ENCODE measurements at places on chromosomes 13 and 19. TPM values are rescaled to one million over a fixed set of nuclear protein-coding genes. Genes with fewer than 3 reads are reported as not detected.

GRCh38 chr19:340620-341385 lies 3.8 kb downstream of the MIER2 start:
- no peak overlapping the region for H3K27ac ChIP-seq
- H3K36me3 ChIP-seq = peaks cover 2% of the 10 kb centered on the region
- no peak for DNase-seq

DNA sequence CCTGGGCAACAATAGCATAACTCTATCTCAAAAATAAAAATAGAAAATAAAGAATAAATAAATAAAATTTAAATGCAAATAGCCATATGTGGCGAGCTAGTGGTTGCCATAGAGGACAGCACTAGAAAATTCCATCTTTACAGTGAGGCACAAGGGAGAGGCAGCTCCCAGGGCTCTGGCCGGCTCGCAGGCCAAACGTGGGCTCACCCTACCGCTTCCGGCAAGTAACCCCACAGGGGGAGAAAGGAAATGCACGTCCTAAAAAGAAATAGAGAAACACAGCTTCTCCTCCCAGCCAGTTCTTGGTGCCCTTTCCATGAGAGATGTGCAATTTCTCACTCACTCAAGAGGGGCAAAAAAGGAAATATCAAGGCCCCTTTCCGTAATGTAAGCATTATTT lies 12.4 kb upstream of the GRWD1 start:
- H3K27me3 ChIP-seq = no peaks in the 10 kb centered on the region
- no peak overlapping the region for H3K4me3 ChIP-seq
- no peak overlapping the region for H3K27ac ChIP-seq
- no peak for DNase-seq

DNA sequence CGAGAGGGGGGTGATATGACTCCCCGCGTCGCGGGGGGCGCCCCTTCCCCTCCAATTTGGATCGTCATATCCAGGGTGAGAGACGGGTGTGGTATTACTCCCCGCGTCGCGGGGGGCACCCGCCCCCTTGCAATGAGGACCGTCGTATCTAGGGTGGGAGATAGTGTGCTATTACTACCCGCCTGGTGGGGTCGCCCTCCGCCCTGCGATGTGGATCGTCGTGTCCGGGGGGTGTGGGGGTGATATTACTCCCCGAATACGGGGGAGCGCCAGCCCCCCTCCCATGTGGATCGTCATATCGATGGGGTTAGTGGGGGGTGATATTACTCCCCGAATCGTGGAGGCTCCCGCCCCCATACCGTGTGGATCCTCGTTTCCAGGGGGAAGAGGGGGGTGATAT lies 29.2 kb upstream of the RGCC start:
- no peak overlapping the region for H3K4me3 ChIP-seq
- no peaks in the 10 kb centered on the region for H3K27me3 ChIP-seq
- no peak overlapping the region for H3K27ac ChIP-seq
- no peak for DNase-seq
- H3K36me3 ChIP-seq = no peaks in the 10 kb centered on the region

- no peaks in the 10 kb centered on the region for H3K27me3 ChIP-seq
- H3K27ac ChIP-seq = peak overlapping the region; percentile 38
- H3K4me1 ChIP-seq = peaks cover 5% of the 10 kb centered on the region
- peak; percentile 52 for DNase-seq
- H3K36me3 ChIP-seq = peaks cover 33% of the 10 kb centered on the region
- peak overlapping the region; percentile 25 for H3K4me3 ChIP-seq
These were observed 5.2 kb downstream of the TRIP10 start for GRCh38 chr19:6744381-6745301.

SIGLEC5 gene
- not detected for total RNA-seq

GRCh38 chr13:38602266-38602665 lies 84.6 kb upstream of the FREM2 start:
- no peaks in the 10 kb centered on the region for H3K36me3 ChIP-seq
- DNase-seq = no peak
- H3K4me1 ChIP-seq = no peaks in the 10 kb centered on the region

DNA sequence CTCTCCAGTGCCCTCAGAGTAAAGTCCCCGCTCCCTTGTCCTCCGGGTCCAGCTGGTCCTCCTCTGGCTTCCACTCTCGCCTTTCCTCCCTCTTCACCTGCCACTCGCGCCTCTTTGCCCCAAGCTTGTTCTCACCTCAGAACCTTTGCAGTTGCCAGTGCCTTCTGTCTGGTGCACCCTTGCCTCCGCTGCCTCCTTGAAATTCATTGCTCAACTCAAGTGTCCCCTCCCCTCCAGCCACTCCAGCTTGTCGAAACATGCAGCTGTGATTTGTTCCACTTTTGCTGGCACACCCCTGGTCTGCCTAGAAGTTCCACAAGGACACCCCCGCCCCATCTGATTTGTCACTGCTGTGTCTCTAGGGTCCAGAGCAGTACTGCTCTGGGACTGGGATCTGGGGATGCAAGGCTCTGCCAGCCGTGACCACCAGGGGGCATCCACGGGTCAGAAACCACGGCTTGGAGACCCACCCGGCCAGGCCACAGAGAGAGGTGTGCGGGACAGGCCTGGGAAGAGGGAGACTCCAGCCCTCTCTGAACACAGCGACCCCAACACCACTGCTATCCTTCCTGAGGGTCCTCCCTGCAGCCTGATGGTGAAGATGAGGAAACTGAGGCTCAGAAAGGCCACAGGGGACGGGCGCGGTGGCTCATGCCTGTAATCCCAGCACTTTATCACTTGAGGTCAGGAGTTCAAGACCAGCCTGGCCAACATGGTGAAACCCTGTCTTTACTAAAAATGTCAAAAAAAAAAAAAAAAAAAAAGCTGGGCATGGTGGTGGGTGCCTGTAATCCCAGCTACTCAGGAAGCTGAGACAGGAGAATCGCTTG lies 49.9 kb downstream of the AP1M1 start:
- DNase-seq = peak; percentile 89
- H3K4me3 ChIP-seq = no peak overlapping the region

- H3K27me3 ChIP-seq = peaks cover 23% of the 10 kb centered on the region
- no peak overlapping the region for H3K27ac ChIP-seq
- H3K36me3 ChIP-seq = no peaks in the 10 kb centered on the region
- no peak for DNase-seq
- H3K4me3 ChIP-seq = no peak overlapping the region
These were observed 3.2 kb downstream of the NPAS1 start for GRCh38 chr19:47022541-47023447.

DNA sequence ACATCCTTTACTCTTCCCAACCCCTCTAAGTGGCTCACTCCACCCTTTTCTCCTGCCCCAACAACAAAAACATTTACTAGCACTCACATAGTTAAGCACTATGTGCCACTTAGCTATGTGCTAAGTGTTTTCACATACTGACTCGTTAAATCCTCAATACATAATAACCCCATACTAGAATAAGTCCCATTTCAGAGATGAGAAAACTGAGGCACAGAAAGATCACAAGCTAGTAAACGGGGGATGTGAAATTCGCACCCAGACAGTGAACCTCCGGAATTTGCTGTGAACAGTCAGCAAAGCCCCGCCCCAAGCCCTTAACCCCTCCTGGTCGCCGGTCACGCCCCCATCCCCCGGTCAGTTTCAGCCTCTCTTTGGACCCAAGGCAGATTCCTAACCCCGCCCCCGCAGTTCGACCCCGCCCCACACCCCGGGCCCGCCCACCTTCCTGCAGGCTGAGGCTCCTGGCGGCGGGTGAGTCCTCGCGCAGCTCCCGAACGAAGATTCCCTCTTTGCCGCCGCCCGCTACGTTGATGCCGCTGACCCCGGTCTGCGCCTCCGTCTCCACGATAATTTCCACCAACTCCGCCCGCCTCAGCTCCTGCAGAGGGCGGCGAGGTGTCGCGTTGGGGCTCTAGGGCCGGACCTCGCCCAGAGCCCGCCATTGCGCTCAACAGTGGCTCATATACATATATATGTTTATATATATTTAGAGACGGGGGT lies 9.8 kb downstream of the PRX start:
- no peaks in the 10 kb centered on the region for H3K4me1 ChIP-seq
- no peaks in the 10 kb centered on the region for H3K36me3 ChIP-seq
- H3K27me3 ChIP-seq = no peaks in the 10 kb centered on the region
- DNase-seq = peak; percentile 89
- peak overlapping the region; percentile 67 for H3K27ac ChIP-seq

- no peak overlapping the region for H3K27ac ChIP-seq
- H3K4me3 ChIP-seq = no peak overlapping the region
- no peaks in the 10 kb centered on the region for H3K36me3 ChIP-seq
- no peak for DNase-seq
- H3K27me3 ChIP-seq = no peaks in the 10 kb centered on the region
These were observed 697.5 kb downstream of the SLITRK1 start for GRCh38 chr13:83184819-83185218.

DNA sequence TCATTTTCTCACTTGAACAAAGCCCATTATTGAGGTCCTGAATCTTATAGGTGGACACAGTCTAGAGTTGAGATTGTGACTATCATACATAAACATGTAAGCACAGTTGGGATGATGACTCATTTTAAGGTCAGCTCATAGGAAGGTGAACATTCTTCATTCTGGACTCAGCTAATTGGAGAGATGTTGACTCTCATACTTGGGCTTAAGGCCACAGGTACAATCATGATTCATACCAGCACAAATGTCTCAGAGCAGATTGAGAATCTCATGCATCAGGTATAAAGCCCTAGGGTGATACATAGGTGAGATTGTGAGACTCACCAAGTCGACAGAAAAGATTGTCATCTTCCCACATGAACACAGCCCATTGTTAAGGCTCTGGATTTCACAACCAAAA lies 62.3 kb upstream of the ZNF724 start:
- H3K4me1 ChIP-seq = no peaks in the 10 kb centered on the region
- H3K27me3 ChIP-seq = no peaks in the 10 kb centered on the region
- H3K27ac ChIP-seq = no peak overlapping the region
- H3K36me3 ChIP-seq = no peaks in the 10 kb centered on the region
- no peak for DNase-seq
- H3K4me3 ChIP-seq = no peak overlapping the region

Measured in kidney (tissue), 22 donors.